B cell (primary cell): ENCODE measurements at places on chromosomes 1 and 21. TPM values are rescaled to one million over a fixed set of nuclear protein-coding genes. Genes with fewer than 3 reads are reported as not detected.

INAVA gene
- polyA plus RNA-seq: 0.06 and 0.07 TPM in 2 replicates

PBX1 gene
- polyA plus RNA-seq: 0.04 TPM in 1 of 2 replicates, not detected in the other

- no peaks in the 10 kb centered on the region for H3K36me3 ChIP-seq
- DNase-seq: no peak
- no peaks in the 10 kb centered on the region for H3K4me1 ChIP-seq
- H3K27me3 ChIP-seq: no peaks in the 10 kb centered on the region
- H3K4me3 ChIP-seq: no peak overlapping the region
- H3K27ac ChIP-seq: no peak overlapping the region
Observed at GRCh38 chr1:208045463-208046260, 134.7 kb upstream of the CD34 start.

GRCh38 chr1:157960773-157961172 lies 32.7 kb upstream of the KIRREL1 start:
- no peak overlapping the region for H3K27ac ChIP-seq
- no peak for DNase-seq
- peaks cover 3% of the 10 kb centered on the region for H3K27me3 ChIP-seq
- H3K36me3 ChIP-seq: no peaks in the 10 kb centered on the region
- no peak overlapping the region for H3K4me3 ChIP-seq
- peaks cover 14% of the 10 kb centered on the region for H3K4me1 ChIP-seq

DNA sequence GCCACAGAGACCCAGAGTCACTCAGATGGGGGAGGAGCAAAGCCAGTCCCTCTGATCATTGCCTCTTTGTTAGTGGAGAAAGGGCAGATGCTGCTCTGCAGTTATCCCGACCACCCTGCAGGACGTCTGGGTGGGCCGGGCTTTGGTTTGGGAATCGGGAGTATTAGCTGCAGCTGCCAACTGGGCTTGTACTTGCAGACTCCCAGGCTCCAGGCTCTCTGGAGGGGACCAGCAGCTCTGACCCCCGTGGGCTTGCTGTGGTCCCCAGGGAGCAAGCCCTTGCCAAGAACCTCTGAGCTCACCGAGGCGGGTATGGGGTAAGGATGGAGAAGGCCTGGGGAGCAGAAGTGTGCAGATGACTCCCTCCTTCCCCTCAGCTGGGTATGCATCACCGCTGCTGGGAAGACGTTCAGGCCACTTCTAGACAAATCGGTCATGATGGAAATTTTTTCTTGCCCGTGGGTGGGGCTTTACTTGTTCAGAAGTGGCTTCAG lies 21.6 kb downstream of the MAPKAPK2 start:
- no peak overlapping the region for H3K4me3 ChIP-seq
- H3K4me1 ChIP-seq: peaks cover 80% of the 10 kb centered on the region

GRCh38 chr1:91885213-91885715 lies 687 bp downstream of the TGFBR3 start:
- peaks cover 18% of the 10 kb centered on the region for H3K4me1 ChIP-seq
- peak overlapping the region; percentile 22 for H3K4me3 ChIP-seq
- no peaks in the 10 kb centered on the region for H3K36me3 ChIP-seq

DNA sequence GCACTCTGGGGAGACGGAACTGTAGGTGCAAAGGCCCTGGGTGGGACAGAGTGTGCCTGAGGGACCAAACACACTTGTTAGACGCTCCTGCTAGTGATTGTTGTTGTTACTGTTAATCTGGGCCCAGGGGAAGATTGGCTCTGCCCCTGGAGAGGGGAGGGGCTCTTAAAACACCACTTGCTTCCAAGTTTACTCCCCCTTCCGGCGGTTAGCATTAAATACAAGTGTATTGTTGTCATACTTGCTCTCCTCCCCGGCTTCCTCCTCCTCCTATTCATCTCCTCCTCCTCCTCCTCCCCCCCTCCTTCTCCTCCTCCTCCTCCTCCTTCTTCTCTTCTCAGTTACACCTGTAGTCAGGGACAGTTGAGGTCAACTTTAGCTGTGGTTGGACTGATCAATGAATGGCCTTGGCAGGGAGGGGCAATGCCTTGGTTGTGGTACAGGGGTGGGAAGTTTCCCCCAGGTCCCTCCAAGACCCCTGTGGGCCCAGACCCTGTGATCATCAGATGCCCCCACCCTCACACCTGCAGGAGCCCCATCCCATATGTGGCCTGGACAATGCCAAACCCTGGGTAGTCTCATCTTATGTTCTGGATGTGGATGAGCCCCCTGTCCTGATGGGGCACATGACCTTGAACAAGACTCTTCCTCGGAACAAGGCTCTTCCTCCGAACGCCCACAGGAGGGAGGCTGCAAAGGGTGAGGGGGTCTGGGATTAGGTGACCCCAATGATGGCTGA lies 217.3 kb downstream of the PTPRU start:
- no peak overlapping the region for H3K4me3 ChIP-seq
- no peak overlapping the region for H3K27ac ChIP-seq
- no peak for DNase-seq

GJB3 gene
- polyA plus RNA-seq: not detected in 2 replicates

GRCh38 chr1:52158218-52158617 lies 16.3 kb downstream of the ZFYVE9 start:
- H3K4me1 ChIP-seq: no peaks in the 10 kb centered on the region
- DNase-seq: no peak
- no peaks in the 10 kb centered on the region for H3K36me3 ChIP-seq
- no peaks in the 10 kb centered on the region for H3K27me3 ChIP-seq

GRCh38 chr1:36446746-36447145 lies 3.5 kb downstream of the OSCP1 start:
- no peak overlapping the region for H3K4me3 ChIP-seq
- no peak overlapping the region for H3K27ac ChIP-seq
- H3K27me3 ChIP-seq: no peaks in the 10 kb centered on the region
- H3K4me1 ChIP-seq: peaks cover 15% of the 10 kb centered on the region
- H3K36me3 ChIP-seq: no peaks in the 10 kb centered on the region
- no peak for DNase-seq

- DNase-seq: no peak
- peaks cover 42% of the 10 kb centered on the region for H3K4me1 ChIP-seq
- H3K36me3 ChIP-seq: no peaks in the 10 kb centered on the region
- no peaks in the 10 kb centered on the region for H3K27me3 ChIP-seq
Observed at GRCh38 chr1:58855274-58856165, 71.7 kb upstream of the JUN start.

GRCh38 chr1:244042293-244042692 lies 8.8 kb upstream of the ZBTB18 start:
- DNase-seq: no peak
- no peaks in the 10 kb centered on the region for H3K36me3 ChIP-seq
- H3K4me3 ChIP-seq: no peak overlapping the region
- peaks cover 13% of the 10 kb centered on the region for H3K4me1 ChIP-seq

HES3 gene
- not detected in 2 replicates for polyA plus RNA-seq

- H3K27me3 ChIP-seq: peaks cover 3% of the 10 kb centered on the region
- H3K4me1 ChIP-seq: peaks cover 10% of the 10 kb centered on the region
- no peaks in the 10 kb centered on the region for H3K36me3 ChIP-seq
- no peak overlapping the region for H3K4me3 ChIP-seq
Observed at GRCh38 chr1:182651339-182651724, 33.1 kb downstream of the RGS8 start.

GRCh38 chr1:184623404-184623803 lies 131.3 kb downstream of the EDEM3 start:
- no peak for DNase-seq
- H3K4me3 ChIP-seq: no peak overlapping the region
- H3K27ac ChIP-seq: no peak overlapping the region
- H3K4me1 ChIP-seq: no peaks in the 10 kb centered on the region
- H3K27me3 ChIP-seq: no peaks in the 10 kb centered on the region

UMODL1 gene
- 0.10 TPM in 1 of 2 replicates, not detected in the other for polyA plus RNA-seq

GRCh38 chr1:30888391-30888790 lies 20.2 kb downstream of the SDC3 start:
- peaks cover 5% of the 10 kb centered on the region for H3K4me1 ChIP-seq
- no peak for DNase-seq
- H3K27me3 ChIP-seq: peaks cover 32% of the 10 kb centered on the region
- no peak overlapping the region for H3K4me3 ChIP-seq
- H3K27ac ChIP-seq: no peak overlapping the region
- H3K36me3 ChIP-seq: no peaks in the 10 kb centered on the region

- no peaks in the 10 kb centered on the region for H3K36me3 ChIP-seq
- no peak overlapping the region for H3K27ac ChIP-seq
- H3K4me1 ChIP-seq: no peaks in the 10 kb centered on the region
- no peak for DNase-seq
- no peaks in the 10 kb centered on the region for H3K27me3 ChIP-seq
Observed at GRCh38 chr1:227191607-227192006, 126.7 kb downstream of the CDC42BPA start.

SLC45A1 gene
- 0.22 and 0.64 TPM in 2 replicates for polyA plus RNA-seq

DNA sequence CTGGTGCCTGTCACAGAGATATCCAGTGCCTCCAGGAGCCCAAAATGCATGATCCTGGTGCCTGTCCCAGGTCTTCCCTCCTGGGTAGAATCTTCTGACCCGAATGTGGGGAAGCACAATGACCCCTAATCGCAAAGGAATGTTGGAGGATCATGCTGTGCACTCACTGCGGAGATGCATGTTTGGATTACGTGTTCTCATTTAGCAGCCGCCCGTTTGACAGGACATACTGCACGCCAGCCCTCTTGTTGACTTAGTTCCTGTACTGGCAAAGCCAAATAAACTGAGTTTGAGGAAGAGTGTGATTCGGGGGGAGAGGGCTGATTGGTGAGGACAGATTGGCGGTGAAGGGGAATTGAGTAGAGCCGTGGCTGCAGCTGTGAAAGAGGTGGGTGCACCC lies 85.9 kb upstream of the SIM2 start:
- H3K27me3 ChIP-seq: no peaks in the 10 kb centered on the region
- no peak overlapping the region for H3K27ac ChIP-seq

DNA sequence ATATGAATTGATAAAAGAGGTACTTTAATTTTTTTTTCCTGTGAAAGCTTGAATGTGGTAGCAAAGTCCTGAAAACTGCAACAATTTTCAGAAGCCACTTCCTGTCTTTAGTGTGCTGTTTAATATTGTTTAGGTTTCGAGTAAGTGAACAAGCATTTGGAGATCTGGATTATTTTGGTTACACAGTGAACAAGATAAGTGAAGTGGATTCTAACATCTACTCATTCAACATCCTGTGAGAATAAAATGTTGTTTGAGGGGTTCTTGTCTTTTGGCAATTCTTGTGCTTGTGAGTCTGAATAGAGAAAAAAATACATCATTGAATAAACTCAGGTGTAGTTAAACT lies 35.2 kb upstream of the PLA2G4A start:
- H3K27me3 ChIP-seq: no peaks in the 10 kb centered on the region
- H3K4me1 ChIP-seq: no peaks in the 10 kb centered on the region
- DNase-seq: no peak
- no peak overlapping the region for H3K4me3 ChIP-seq

- peaks cover 5% of the 10 kb centered on the region for H3K36me3 ChIP-seq
- peaks cover 41% of the 10 kb centered on the region for H3K4me1 ChIP-seq
- DNase-seq: peak; percentile 67
- H3K27ac ChIP-seq: peak overlapping the region; percentile 91
- peak overlapping the region; percentile 72 for H3K4me3 ChIP-seq
Observed at GRCh38 chr1:28329395-28330153, 734 bp downstream of the MED18 start.

TMPRSS2 gene
- polyA plus RNA-seq: not detected in 2 replicates

DNA sequence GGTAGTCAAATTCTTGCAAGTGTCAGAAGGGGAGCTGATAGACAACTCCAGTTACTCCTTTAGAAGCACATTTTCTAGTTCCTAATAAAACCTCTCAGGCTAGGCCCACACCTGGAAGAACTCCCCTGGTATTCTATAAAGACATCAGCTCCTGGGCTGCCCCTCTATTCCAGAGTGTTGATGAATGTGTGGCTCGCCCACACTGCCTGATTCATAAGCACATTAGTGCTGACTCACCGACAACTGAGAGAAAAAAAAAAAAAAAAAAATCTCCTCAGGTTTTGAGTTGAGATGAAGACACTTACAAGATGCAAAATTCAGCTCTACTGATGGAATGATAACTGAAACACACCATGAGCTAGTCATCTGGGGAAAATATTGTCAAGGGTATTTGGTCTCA lies 188.1 kb downstream of the TNR start:
- H3K4me1 ChIP-seq: no peaks in the 10 kb centered on the region
- H3K27me3 ChIP-seq: no peaks in the 10 kb centered on the region
- H3K4me3 ChIP-seq: no peak overlapping the region
- no peak overlapping the region for H3K27ac ChIP-seq

DNA sequence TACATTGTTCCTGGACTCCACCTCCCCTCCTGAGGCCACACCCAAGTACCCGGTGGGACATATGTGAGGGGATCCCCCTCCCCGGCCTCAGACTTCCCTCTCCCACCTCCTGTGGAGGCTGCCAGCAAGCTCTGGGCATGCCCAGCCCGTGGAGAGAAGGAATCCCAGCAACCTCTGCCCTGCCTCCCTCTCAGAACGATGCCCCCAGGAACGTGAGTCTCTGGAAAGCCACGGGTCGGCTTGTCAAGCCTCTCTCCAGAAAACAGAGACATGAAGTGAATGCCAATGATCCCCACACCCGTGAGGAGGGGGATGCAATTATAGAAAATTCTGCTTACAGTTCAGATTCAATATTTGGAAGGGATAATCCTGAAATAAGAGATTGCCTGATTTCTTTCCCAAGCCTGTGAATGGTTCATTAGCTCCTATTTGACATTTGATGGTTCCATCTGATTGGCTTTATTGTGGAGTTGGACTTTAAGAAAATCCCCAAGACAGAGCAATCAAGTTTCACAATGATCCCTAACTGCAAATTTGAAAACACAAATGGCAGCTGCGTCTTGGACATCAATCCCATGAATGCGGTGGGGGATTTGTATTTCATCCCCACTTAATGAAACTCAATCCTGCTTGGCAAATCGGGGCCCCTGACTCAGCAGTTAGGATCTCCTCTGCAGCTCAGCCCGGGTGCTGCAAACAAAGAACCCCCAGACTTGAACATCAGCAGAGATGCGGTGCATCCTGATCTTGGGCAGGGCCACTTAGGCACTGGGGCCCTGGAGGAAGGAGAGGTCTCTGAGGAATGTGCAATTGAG lies 9.1 kb upstream of the GUCA2B start:
- DNase-seq: no peak
- peaks cover 4% of the 10 kb centered on the region for H3K27me3 ChIP-seq
- H3K4me1 ChIP-seq: no peaks in the 10 kb centered on the region
- H3K36me3 ChIP-seq: no peaks in the 10 kb centered on the region
- no peak overlapping the region for H3K4me3 ChIP-seq
- no peak overlapping the region for H3K27ac ChIP-seq

DNA sequence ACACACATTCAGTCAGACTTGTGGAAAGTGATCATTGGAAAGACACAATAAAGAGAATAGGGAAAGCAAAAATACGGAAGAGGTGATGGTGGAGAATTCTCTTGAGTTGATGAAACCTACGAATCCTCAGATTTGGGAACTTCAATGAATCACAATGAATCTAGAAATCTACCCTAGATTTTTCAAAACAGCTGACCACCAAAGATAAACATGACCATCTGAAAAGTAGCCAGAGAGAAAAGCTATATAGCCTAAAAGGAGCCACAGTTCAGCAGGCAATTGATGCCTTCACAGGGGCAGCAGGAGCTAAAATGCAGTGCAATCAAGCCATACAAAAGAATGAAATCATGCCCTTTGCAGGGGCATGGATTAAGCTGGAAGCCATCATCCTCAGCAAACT lies 170.6 kb upstream of the RUNX1 start:
- no peaks in the 10 kb centered on the region for H3K27me3 ChIP-seq
- H3K36me3 ChIP-seq: no peaks in the 10 kb centered on the region
- peaks cover 12% of the 10 kb centered on the region for H3K4me1 ChIP-seq
- H3K4me3 ChIP-seq: no peak overlapping the region
